ENCODE measurements at places on chromosomes 2 and 18.

GRCh38 chr18:7872569-7872968 lies 305.5 kb downstream of the PTPRM start:
- DNase-seq, result no peak

GRCh38 chr2:70536517-70537055 lies 17.0 kb downstream of the TGFA start:
- DNase-seq, result no peak

GRCh38 chr2:133421516-133422324 lies 146.5 kb downstream of the NCKAP5 start:
- DNase-seq, result no peak

GRCh38 chr2:44290261-44290660 lies 15.0 kb downstream of the SLC3A1 start:
- DNase-seq, result no peak

- DNase-seq, result no peak
Measured at GRCh38 chr2:163675388-163675787, 60.4 kb downstream of the FIGN start.

- no peak for DNase-seq
Measured at GRCh38 chr2:227125506-227125905, 38.5 kb downstream of the COL4A4 start.

DNA sequence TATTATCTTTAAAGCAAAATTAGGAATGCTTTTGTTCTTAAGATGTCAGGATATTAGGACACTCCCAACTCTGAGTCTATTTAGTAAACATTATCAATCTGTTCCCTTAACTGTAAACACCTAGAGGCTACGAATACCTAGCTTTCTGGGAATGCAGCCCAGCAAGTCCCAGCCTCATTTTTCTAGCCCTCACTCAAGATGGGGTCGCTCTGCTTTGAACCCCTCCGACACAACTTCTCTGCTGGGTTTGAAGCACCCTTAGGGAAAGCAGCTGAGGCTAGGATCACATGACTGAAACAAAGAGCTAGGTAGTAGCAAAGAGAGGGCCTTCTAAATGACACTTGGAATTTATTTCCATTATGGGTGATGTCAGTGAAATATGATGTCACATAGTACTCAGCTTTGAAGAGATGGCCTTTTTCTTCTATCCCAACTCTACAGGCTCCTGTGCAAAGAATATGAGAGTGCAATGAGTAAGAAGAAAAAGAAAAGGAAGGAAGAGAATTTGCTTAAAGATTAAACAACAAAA lies 114.7 kb downstream of the CSRNP3 start:
- DNase-seq, result no peak

DNA sequence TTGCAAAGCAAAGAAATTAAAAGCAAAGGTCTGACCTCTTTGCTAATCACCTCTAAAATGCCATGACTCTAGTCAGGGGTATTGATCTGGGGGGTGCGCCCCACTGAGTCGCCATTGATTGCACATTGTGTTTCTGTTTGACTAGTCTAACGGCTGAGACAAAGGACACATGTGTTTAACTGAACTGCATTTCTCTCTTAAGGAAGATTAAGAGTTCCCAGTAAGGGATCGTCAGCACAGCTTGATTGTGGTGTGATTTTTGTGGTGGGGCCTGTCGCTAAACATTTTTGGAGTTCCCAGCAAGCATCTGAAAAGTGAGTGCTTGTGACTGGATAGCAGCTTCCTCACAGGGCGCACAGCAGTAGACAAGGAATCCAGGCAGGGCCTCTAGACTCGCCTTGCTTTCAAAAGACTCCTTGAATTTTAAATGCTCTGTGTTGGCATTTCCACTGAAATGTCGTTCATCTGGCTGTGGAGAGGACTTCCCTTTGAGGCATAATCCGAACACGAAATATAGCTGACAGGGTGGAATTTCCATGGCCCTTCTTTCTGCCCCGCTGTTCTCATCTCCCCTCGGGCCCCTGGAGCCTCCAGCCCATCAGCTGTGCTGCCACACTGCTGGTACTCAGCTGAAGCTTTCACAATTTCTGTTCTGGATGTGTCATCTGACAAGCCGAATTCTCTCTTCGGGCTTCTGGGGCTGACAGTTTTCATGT lies 126.3 kb downstream of the FAM168B start:
- DNase-seq, result no peak

GRCh38 chr2:164948540-164948939 lies 6.8 kb downstream of the SLC38A11 start:
- DNase-seq, result no peak

- DNase-seq, result no peak
Measured at GRCh38 chr2:205665791-205666190, 16.5 kb upstream of the NRP2 start.

GRCh38 chr2:12612671-12613070 lies 104.1 kb upstream of the TRIB2 start:
- DNase-seq, result no peak

DNA sequence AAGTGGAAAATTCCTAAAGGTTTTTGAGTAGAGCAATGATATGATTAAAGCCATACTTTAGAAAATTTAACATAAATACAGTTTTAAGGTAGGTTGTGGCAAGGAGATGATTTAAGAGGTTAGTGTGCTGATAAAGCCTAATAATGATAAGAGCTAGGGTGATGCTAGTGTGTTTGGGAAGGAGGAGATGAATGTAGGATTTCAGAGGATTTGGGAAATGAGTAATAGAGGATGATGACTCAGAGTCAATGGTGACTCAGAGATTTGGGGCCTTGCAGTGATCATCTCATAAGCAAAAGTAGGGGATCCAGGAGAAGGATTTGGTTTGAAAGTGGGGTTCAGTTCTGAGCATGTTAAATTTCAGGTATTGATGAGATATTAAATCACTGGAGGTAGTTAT lies 23.3 kb downstream of the STAMBP start:
- DNase-seq, result no peak

- DNase-seq, result no peak
Measured at GRCh38 chr2:179048099-179048498, 1.8 kb downstream of the CCDC141 start.

DNA sequence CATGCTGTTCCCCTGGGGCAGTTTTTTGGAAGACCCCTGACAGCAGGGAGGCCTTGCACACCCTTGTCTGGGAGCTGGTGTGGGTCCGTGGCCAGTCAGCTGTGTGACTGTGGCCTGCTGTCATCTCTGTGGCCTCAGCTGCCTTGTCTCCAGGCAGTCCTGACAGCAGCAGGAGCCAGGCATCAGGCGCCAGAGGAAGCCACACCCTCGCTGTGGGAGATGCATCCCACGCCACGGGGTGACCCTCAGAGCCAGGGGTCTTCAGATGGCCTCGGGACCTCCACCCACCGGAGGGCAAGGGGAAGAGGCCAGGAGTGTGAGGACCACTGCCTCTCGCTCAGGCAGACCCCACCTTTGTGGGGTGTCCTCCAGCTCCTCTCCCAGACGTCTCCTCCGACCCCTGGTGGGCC lies 5.0 kb downstream of the BOK start:
- DNase-seq, result no peak

DNA sequence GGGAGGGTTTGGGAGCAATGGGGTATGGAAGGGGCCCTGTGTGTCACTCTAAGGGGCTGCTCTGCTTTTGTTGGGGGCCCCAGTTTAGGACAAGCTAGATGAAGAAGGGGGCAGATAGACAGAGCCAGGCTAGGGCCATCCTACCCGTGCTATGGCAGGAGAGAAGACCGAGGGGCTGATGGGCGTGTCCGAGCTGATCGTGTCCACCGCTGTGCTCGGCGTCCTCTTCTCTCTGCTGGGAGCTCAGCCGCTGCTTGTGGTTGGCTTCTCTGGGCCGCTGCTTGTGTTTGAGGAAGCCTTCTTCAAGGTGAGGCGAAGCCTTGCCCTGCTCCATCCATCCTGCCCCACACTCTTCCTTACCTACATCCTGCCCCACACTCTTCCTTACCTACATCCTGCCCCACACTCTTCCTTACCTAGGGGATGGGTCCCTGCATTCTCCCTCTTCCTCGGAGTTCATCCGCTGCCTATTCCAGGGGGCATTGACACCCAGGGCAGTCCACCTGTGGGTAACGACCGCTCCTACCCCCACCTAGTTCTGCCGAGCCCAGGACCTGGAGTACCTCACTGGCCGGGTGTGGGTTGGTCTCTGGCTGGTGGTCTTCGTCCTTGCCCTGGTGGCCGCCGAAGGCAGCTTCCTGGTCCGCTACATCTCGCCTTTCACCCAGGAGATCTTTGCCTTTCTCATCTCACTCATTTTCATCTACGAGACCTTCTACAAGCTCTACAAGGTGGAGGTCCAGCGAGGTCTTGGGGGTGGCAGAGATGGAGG lies 8.9 kb downstream of the SLC4A3 start:
- DNase-seq, result no peak

DNA sequence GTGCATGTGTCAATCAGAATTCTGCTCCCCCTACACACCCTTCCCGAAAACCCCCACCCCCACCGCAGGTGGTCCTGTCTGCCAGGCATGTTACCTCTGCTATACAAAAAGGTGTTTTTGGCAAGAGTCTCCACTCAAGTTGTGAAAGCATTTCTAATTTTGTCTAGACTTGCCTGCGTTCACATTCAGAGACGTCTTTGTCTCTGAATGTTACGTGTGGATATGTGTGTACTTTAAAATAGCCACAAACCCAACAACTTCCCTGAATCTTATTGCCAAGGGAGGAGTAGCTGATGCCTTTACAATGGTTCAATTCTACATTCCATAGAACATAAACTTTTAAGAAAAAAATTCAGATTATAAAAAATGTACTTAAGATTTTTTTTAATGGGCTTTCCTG lies 66.6 kb downstream of the ITGA4 start:
- no peak for DNase-seq

DNA sequence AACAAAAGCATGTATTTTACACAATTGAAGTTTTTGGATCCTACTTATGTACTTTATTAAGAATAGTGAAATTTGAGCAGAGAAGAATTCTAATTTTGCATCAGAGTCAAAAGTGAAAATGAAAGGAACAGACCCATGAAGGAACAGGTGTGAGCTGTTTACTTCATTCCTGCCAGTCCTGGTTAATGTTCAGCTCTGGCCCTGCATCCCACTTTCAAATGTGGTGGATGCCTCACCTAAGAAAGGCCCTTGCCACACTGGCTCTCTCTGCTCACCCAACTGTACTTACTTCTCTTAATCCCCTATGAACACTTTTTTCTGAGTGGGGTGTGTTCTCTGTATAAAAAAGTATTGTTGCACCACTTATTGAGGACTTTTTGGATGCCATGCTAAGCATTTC lies 22.2 kb downstream of the FAM110C start:
- no peak for DNase-seq

DNA sequence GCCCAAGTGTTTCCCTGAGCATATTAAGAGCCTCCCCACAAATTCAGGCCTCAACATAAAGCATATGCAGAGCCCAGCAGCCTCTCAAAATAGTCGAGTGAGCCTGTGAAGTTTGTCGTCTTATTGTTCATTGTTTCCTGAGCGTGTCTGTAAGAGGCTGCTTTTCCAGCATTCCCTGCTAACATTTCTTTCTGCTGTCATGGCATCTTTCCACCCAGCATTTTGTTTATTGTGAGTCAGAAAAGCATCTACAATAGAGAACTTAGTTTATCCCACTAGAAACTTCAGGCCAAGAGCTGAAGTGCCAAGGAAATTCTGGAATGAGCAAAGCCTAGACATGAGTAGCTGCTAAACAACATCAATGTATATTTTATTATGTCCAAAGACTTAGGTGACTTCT lies 46.3 kb upstream of the STAM2 start:
- no peak for DNase-seq

- DNase-seq, result no peak
Measured at GRCh38 chr2:216485237-216485636, 13.4 kb upstream of the RPL37A start.

GRCh38 chr2:28510184-28510583 lies 14.3 kb downstream of the PLB1 start:
- no peak for DNase-seq

DNA sequence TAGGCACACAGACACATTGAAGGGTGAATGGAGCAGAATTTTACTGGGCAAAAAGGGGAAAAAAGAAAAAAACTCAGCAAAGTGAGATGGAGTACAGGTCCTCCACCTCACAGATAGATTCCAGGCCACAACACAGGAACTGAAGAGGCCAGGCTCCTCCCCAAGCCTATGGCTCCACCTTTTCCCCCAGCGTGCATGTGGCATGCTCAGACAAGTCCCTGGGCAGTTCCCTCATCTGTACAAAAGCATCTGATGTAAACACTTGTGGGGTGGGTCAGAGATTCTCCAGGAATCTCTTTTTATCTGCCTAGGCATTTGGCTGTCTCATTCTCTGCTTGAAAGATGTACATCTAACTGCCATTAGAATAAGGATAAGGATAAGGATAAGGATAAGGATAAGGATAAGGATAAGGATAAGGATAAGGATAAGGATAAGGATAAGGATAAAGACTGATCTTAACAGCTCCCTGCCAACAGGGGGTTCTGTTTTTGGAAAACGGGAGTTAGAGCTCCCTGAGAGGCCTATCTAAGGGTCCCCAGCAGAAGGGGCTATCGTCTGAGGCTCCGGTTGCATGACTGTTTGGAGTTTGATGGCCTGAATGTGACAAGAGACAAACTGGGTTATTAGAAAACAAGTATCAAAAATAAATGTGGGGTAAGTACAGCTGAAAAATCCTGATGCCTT lies 17.2 kb upstream of the ASXL3 start:
- DNase-seq, result no peak

DNA sequence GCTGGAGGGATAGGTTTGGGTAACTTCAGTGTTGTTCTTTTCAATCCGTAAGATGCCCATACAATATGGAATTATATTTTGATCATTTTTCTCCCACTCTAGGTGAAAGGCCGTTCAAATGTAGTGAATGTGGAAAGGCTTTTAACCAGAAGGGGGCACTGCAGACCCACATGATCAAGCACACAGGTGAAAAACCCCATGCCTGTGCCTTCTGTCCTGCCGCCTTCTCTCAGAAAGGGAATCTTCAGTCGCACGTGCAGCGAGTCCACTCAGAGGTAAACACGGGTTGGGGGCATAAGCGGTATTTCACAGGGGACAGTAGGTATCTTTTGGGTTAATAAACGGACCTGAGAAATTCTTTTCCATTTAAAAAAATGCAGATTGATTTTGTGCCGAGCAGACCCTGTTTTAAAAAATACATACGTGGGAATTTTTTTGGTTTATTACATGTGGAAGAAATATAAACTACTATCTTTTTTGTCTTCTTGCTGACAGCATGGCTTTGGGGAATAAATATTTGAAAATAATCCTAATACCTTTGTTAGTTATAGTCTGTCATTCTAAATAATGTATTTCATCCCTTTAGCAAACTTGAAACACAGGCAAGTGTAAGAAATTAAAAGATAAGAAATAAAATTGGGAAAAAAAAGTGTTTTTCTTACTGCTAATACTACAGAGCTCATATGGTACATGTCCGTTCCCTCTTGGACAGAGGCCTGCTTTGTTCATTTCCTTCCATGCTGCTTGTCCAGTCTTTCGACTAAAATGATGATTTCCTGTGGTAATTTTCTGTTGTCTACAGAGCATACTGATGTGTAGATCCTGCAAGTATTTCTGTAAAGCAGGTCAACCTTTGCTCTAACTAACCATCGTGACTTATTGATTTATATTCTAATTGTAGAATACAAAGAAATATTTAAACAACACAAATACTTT lies 53.3 kb downstream of the ZNF236 start:
- DNase-seq, result peak; percentile 22

GRCh38 chr18:71832946-71833617 lies 711.1 kb downstream of the CBLN2 start:
- no peak for DNase-seq

- no peak for DNase-seq
Measured at GRCh38 chr2:152613235-152613634, 104.0 kb downstream of the PRPF40A start.
